ENCODE measurements at places on chromosomes 12 and 14.

- no peak for DNase-seq
Measured at GRCh38 chr14:29016050-29016900, 249.7 kb downstream of the FOXG1 start.

DNA sequence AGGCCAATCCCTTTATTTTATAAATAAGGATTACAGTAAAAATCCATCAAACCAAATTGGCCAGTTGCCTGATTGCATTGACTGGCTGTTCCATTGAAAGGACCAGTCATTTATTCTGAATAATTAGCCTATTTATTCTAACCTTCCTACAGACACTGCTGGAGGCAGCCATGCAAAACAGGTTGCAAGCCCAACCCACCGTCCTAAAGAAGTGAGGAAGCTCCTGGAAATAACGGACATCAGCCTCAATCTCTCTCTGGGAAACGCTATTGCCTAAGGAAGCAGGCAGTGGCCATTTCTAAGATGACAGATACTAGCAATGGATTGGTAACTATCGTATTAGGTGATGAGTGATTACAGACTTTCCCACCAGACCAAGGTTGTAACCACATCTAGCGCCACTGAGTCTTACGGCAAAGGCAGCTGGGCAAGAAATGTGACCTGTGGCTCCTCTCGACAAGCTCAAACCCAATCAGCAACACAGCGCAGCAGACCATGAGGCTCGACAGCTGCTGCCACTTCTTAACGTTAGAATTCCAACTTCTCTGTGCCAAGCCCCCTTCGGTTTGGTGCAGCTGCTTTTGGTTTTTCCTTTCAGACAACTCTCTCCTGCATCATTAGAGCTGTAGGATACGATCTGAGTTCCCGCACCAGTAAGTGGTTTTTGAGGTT, 134.2 kb downstream of the KCNK10 start:
- DNase-seq, result no peak

DNA sequence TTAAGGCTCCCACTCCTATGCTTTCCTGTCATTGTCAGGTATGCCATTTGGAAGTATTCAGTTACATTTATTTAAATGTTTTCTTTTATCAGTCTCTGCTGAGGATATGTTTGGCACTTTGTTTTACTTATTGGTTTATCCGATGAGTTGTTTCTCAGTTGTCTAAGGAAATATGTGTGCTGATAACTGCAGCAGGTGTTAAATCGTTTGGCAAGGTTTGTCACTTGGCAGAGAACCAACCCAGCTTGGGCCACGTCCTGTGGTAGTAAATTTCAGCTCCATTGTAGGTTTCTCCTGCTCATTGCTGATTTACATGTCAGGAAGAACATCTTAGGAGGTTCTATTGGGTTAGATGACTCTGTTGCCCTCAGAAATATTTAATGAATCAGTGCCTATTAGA, 22.0 kb upstream of the MGST1 start:
- DNase-seq, result peak; percentile 73

DNA sequence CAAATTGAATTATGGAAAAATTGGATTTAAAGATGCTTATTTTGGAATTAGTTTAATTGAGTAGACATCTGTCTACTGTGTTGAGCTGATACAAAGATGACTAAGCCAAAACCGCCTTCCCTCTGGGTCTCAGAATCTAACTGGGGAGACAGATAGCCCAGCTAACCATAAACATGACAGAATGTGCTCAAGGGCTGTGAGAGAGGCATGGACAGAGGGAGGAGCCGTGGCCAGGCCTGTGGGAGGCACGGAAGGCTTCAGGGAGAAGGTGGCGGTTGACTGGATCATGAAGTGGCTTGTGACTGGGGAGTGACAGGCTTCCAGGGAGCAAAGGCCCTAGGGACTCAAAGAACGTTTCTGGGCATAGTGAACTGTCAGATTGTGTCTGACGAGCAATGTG, 74.6 kb downstream of the DACT1 start:
- DNase-seq, result no peak

DNA sequence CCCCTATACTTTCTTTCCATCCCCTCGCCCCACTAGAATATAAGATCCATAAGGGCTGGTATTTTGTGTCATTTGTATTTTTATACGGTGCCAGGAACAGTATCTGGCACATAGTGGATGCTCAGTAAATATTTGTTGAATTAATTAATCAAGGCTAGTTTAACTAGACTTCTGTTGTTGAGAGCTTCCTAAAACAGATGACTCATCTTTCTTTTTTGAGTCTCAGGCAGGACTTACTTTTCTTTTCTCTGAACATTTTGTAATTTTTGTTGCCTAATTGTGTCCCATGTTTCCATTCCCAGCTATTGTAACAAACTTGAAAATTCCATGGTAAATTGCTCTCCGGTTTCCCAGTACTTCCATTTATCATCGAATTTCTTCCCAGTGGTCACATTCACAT, 16.7 kb downstream of the STK38L start:
- DNase-seq, result no peak

DNA sequence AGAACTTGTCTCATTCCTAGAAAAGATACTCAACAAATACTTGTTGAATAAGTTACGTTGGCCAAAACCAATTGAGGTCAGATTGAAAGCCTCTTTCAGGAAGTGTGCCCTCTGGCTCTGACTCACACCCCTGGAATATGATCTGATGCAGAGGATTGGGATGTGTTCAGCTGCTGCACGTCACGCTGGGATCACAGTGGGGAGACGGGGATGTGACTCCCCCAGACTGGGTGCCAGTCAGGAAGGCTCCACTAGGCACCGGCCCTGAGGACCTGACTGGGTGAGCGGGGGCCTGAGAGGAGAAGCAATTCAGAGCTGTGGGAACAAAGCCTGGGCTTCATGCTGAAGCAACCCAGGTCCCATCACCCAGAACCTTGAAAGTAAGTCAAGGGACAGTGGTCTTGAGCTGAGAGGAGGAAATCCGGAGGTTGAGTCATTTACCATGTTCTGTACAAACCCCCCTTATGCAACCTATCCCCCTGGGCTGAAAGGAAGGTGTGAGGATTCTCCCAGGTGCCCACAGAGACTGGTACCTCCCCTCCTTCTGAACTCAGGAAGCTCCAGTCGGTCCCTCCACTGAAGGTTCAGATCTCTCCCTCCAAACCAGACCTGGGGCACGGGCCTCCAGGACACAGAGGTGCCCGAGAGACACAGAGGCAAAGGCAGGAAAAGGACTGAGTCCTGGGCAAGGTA, 3.9 kb downstream of the CEBPE start:
- no peak for DNase-seq

DNA sequence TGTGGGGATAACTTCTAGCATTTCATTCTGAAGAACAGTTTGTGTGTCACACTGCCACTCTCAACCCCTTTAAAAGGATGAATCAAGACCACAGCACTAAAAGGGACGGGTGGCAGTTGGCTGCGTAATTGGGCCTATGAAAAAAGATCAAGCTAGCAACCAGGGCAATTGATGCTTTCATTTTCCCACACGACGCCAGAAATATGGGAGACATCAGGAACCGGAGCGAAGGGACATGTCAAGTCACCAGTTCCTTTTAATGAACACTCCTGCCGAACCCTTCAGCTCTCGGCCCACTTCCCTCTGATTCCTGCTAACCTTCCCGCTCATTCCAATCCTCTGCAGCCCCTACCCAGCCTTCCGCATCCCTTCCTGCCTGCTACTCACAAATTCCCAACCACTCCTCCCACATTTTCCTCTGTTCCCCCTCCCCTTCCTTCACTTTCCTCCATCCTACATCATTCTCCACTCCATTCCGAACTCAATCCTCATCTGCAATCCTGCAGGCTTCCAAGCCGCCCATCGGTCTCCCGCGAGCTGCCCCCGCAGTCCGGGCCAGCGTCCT, 753 bp downstream of the CSRNP2 start:
- no peak for DNase-seq

- peak; percentile 71 for DNase-seq
Measured at GRCh38 chr14:55129428-55130195, 560 bp downstream of the LGALS3 start.

- DNase-seq, result no peak
Measured at GRCh38 chr14:86954623-86955022, 1038.4 kb downstream of the GALC start.

GRCh38 chr12:104566244-104566993, 109.7 kb downstream of the CHST11 start:
- DNase-seq, result no peak

DNA sequence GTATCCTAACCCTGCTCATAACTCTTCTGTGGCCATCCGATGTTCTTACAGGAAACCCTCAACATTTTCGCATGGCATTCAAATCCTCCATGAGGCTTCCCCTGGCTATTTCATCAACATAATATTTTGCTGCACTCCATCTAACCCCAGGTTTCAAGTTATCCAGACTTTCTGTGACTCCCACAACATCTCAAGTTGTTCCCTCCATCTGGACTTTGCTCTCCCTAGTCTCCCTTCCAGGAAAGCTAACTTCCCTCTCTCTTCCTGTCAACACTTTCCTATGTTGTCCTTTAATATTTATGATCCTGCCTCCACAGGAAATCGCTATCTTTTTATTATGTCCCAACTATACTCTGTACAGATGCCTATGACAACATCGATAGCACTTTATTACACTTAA, 146.1 kb downstream of the METTL25 start:
- no peak for DNase-seq
